Left cardiac atrium (tissue), 4 donors: ENCODE measurements at places on chromosomes 2 and 18. TPM values are rescaled to one million over a fixed set of nuclear protein-coding genes. Genes with fewer than 3 reads are reported as not detected.

GRCh38 chr2:157784169-157784822, 91.8 kb downstream of the ACVR1 start:
- DNase-seq = peak; percentile 67

DNA sequence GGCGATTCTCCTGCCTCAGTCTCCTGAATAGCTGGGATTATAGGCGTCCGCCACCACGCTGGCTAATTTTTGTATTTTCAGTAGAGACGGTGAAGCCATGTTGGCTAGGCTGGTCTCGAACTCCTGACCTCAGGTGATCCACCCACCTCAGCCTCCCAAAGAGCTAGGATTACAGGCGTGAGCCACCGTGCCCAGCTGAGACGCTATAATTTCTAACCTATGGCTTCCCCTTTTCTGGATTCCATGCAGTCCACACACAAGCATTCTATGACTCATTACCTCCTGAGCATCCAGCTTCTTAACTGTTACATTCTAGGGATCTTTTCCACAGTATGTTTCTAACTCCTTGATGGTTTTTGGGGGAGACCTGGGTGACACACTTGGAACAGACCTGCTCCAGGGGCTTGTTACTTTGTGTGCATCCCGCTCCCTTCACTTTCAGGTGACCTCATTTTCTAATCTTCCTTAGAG, 11.8 kb upstream of the KCMF1 start:
- DNase-seq = no peak

TMEM200C gene
- 4.3 TPM for total RNA-seq

POTEC gene
- not detected for total RNA-seq

- no peak for DNase-seq
Measured at GRCh38 chr2:62641410-62641843, 64.1 kb upstream of the EHBP1 start.
